ENCODE measurements at places on chromosomes 16 and 17. TPM values are rescaled to one million over a fixed set of nuclear protein-coding genes. Genes with fewer than 3 reads are reported as not detected.
A peak's percentile ranks its signal among the peaks of the same experiment; 100 is the strongest.

DNA sequence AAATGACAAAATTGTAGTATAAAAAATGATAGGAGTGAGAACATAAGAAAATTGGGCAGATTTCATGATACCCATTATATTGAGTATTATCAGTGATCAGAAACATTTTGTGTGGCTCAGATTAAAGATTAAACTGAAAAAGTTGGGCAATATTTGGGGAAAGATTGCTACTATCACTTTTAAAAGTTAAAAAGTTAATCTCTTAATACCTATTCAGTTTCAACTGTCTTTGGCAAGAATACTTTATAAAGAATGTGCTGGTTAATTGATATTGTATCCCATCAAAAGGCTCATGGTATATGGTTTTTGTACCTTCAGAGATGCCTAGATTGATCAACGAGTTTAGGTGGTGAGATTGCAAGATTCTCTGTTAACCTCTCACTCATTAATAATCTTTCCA lies 55.8 kb downstream of the BPTF start:
- DNase-seq: no peak

- no peak for DNase-seq
Observed at GRCh38 chr17:45103269-45103795, 29.0 kb downstream of the PLCD3 start.

DNA sequence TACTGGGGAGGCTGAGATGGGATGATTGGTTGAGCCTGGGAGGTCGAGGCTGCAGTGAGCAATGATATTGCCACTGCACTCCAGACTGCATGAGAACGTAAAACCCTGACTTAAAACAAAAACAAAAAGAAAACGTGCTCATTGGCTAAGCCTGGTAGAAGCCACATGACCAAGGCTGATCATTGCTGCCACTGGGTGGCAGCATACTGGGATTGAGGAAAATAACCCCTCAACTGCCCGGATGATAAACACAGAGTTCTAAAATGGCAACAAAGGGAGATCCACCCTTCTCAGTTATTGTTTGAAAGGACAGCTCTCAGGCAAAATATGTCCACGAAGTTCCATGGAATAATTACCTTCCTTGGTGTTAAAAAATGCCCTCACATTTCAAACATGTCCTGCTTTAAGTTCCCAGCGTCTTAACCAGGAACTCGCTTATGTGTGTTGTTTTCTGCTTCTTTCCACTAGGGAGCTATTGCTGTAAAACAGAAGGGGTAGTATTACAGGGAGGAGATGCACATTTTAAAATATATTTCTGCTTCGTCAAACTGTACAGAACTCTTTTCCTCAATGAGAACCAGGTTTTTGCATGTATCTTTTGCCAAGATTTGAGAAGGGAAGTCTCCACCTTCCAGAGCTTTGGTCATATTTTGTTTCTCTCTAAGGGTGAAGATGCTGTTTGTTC lies 675.3 kb downstream of the MAF start:
- peak; percentile 63 for DNase-seq

- DNase-seq: no peak
Observed at GRCh38 chr17:38674014-38674748, 576 bp downstream of the EPOP start.

GRCh38 chr17:34308371-34308770 lies 10.9 kb upstream of the CCL8 start:
- no peak for DNase-seq

NPIPB6 gene
- 1.5 TPM for total RNA-seq

ZG16 gene
- not detected for total RNA-seq

SULT1A1 gene
- total RNA-seq: 2.7 TPM

TVP23C gene
- 14.8 TPM for total RNA-seq
